ENCODE measurements at places on chromosomes 2 and 18. TPM values are rescaled to one million over a fixed set of nuclear protein-coding genes. Genes with fewer than 3 reads are reported as not detected.

The CFLAR gene
- total RNA-seq: 126 TPM

DNA sequence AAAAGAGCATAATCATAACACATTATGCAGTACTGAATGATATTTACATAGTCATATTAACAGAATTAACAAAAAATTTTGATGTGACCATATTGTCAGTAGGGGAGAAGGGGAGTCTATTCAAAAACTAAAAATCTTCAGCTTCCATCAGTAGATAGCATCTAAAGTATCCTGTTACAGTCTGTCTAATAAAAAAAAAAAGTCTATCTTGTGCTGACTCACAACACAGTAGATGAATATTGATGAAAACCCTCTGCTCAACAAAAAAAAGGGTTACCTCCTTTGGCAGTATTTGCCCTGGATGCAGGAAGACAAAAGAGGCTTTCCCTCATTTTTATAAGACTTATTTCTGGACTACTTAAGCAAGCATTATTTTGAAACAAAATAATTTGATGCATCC is 27.3 kb downstream of the GRB14 start:
- H3K27me3 ChIP-seq: no peaks in the 10 kb centered on the region
- H3K4me3 ChIP-seq: no peak overlapping the region
- no peak for DNase-seq
- H3K27ac ChIP-seq: no peak overlapping the region

The NR4A2 gene
- total RNA-seq: 2.6 TPM

GRCh38 chr2:9782197-9782719 is 61.0 kb upstream of the TAF1B start:
- peak; percentile 52 for DNase-seq
- no peaks in the 10 kb centered on the region for H3K36me3 ChIP-seq
- H3K4me1 ChIP-seq: no peaks in the 10 kb centered on the region
- no peak overlapping the region for H3K4me3 ChIP-seq
- H3K27ac ChIP-seq: no peak overlapping the region

The NDC80 gene
- total RNA-seq: 6.8 TPM

DNA sequence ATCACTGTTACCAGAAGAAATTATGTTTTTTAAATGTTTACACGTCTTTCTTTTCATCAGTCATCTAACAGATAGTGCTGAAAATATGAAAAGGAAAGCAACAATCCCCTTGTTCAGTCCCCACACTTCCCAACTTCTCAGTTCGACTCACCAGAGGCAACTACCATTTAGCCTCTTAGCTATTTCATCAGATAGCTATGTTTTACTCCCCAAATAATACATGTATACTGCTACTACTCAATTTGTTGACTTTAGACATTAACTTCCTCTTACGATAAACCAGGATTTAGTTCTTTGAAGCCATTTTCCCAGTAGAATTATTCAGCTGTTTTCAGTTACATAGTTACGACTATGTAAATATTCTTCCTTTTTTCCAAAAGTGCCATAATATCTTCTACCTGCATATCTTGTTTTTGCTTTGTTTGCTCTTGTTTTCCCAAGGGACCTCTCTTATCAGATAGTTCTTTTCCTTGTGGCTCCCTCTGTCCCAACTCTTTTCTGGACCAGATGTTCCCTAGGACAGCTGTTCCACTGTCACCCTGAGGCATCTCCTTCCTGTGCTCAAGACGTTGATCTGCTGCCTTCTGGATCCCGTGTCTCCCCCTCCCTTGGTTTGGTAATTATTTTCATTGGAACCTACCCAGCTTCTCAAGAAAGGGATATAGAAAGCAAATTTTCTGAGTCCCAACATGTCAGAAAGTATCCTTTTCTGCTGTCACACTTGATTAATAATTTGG is 289.3 kb upstream of the TANK start:
- no peak overlapping the region for H3K27ac ChIP-seq
- H3K36me3 ChIP-seq: no peaks in the 10 kb centered on the region
- H3K27me3 ChIP-seq: no peaks in the 10 kb centered on the region
- no peaks in the 10 kb centered on the region for H3K4me1 ChIP-seq
- DNase-seq: no peak

The SLC30A3 gene
- total RNA-seq: not detected

GRCh38 chr2:204015118-204015843 is 78.7 kb downstream of the ICOS start:
- H3K27me3 ChIP-seq: no peaks in the 10 kb centered on the region
- H3K36me3 ChIP-seq: no peaks in the 10 kb centered on the region
- H3K4me1 ChIP-seq: peaks cover 3% of the 10 kb centered on the region
- H3K27ac ChIP-seq: no peak overlapping the region
- DNase-seq: no peak

DNA sequence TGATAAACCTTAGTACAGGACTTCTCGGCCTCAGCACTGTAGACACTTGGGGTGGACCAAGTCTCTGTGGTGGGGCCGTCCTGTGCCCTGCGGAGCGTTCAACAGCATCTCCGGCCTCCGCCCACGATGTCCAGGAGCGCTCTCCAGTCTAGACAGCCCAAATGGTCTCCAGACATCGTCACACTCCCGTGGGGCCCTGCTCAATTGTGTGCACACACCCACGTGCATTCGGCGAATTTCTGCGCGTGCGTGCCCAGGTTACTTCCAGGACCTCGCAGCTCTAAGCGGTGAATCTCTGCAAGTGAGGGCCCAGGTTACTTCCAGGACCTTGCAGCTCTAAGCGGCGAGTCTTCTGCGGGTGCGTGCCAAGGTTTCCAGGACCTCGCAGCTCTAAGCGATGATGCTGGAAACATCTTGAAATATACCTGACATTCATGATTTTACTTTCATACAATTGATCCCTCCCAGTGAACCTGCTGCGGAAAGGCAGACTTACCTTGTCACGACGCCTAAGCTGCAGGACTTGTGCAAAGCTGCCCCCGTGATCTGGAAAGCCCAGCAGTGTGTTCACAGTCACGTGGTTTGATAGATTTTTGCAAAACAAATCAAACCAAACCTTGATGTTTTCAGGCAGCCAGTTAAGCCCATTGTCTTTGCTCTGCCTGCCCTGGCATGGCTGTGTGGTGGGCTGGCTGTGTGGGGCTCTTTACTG is 16.1 kb upstream of the OTOS start:
- no peak overlapping the region for H3K4me3 ChIP-seq
- DNase-seq: no peak
- no peaks in the 10 kb centered on the region for H3K4me1 ChIP-seq
- no peaks in the 10 kb centered on the region for H3K36me3 ChIP-seq

DNA sequence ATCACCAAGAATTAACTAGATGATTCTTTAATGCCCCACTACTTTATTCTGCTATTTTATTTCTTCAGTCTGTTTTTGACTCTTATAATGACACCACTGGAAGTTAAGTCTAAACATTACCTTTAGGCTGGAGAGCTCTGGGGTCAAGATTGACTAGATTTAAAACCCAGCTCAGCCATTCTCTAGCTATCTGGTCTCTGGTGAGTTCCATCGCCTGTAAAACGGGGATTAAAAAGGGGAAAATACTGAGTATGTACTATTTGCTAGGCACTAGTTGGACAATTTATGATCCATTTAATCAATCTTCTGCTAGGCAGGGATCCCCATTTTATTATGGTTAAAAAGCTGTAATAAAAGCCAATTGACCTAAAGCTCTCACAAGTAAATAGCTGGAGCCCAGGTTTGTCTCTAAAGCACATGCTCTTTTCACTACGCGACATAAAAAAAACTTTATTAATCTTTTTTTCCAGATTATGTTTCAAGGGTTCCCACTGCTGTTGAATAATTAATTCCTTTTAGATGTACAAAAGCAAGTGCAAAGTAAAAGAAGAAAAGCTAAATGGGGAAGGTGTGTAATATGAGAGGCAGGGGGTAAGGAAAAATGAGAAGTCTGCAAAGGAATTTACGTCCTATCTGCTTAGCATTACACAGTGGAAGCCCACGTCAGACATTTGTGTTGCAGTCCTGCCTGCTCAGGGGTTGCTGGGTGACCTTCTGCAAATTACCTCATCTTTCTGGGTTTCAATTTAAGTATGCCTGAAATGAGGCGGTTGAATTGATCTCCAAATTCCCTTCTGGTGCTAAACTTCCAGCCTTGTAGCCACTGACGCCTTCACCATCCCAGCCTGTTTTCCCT is 918 bp upstream of the NABP1 start:
- peak overlapping the region; percentile 92 for H3K27ac ChIP-seq
- H3K36me3 ChIP-seq: no peaks in the 10 kb centered on the region
- H3K27me3 ChIP-seq: no peaks in the 10 kb centered on the region
- H3K4me1 ChIP-seq: no peaks in the 10 kb centered on the region
- H3K4me3 ChIP-seq: peak overlapping the region; percentile 33
- no peak for DNase-seq

The TEKT4 gene
- total RNA-seq: not detected

- no peak overlapping the region for H3K4me3 ChIP-seq
- H3K36me3 ChIP-seq: no peaks in the 10 kb centered on the region
- no peak for DNase-seq
- no peaks in the 10 kb centered on the region for H3K4me1 ChIP-seq
- H3K27me3 ChIP-seq: no peaks in the 10 kb centered on the region
Measured at GRCh38 chr2:2856723-2857415, 520.7 kb downstream of the EIPR1 start.

GRCh38 chr2:136173126-136173525 is 55.2 kb upstream of the CXCR4 start:
- no peaks in the 10 kb centered on the region for H3K27me3 ChIP-seq
- no peaks in the 10 kb centered on the region for H3K36me3 ChIP-seq
- no peak overlapping the region for H3K27ac ChIP-seq
- H3K4me3 ChIP-seq: no peak overlapping the region
- H3K4me1 ChIP-seq: no peaks in the 10 kb centered on the region
- DNase-seq: no peak

GRCh38 chr2:16250466-16250865 is 310.1 kb downstream of the MYCN start:
- H3K36me3 ChIP-seq: no peaks in the 10 kb centered on the region
- no peak for DNase-seq
- no peak overlapping the region for H3K4me3 ChIP-seq
- H3K27me3 ChIP-seq: no peaks in the 10 kb centered on the region

The CHRNG gene
- not detected for total RNA-seq

Data from colonic mucosa (tissue), 4 donors.